Memory B cell (primary cell): ENCODE measurements at places on chromosomes 11 and 22.
A peak's percentile ranks its signal among the peaks of the same experiment; 100 is the strongest.

DNA sequence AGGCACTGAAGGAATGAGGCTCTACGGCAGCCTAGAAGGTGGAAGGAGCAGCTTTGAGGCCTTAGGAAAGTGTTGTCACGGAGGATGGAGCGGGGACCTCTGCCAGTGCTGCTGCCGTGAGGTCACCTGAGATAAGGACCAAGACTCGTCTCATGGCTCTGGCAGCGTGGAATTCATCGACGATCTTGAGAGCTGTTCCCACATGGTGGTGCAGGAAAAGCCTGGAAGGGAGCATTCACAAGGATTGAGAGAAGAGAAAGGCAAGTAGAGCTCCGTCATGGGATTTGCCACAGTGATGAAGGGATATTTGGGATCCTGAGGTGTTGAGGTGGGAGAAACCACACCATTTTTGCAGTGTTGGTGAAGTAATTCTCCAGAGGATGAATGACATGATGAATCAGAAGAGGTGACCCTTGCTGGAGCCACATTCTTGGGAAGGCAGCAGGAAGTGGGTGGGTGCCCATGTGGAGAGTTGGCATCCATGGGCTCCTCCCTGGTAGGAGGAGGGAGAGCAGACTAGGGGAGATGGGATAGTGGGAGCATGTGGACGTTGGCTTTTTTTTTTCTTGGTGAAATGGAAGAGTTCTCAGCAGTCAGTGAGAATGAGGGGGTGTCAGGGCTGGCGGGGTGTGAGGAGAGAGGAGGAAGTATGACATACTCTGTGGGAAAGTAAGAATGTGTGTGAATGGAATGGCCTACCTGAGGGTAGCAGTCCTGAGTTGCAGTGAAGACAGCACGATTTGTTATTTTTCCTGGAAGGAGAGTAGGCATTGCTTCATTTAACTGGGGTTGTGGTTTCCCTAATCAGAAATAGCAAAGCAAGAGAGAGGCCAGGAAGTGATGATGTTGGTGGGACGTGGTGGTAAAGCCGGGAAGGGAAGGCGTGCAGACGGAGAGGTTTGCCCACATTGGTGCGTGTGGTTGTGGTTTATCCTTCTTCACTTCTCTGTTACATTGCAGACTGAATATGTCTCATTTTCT is 11.1 kb downstream of the PPP6R3 start:
- DNase-seq = no peak

- no peak for DNase-seq
Observed at GRCh38 chr11:82980292-82980691, 78.8 kb downstream of the DDIAS start.

GRCh38 chr11:34507610-34508009 is 6.0 kb downstream of the ELF5 start:
- no peak for DNase-seq

DNA sequence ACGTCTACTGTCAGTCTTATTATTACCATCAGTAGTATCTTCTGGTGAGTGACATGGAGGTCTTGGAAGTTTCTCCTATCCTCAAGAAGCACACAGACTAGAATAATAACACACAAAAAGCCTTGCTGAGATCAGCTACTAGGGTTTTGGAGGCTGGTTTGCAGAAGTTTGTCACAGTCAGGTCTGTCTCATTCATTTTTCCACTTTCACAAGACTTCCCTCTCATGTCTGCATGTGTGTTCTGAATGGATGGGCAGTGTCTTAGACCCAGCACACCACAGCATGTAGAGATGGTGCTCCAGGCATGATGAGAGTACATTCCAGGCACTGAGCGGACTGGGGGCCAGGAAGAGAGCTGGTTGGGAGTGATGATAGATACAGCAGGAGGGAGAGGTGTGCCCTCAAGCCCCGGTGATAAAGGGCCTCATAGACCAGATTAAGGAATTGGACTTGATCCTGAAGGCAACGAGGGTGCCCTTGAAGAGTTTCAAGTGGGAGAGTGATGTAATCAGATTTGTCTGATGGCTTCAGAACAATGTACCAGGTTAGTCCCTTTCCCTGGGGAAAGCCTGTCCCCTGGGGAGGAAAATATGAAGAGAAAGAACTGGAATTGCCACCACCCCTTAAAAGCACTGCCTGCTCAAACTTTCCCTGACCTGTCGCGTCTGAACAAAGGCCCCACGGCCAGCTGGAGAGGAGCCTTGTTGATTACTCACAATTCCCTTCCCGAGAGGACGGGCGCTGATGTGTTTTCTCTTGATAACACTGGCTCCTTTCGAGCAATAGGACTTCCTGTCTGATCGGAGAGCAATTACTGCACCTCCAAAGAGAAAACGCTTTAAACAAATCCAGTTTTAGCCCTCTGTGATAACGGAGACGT is 45.1 kb upstream of the LMO2 start:
- DNase-seq = no peak

GRCh38 chr22:23178512-23179254 is 1.6 kb upstream of the BCR start:
- peak; percentile 63 for DNase-seq

DNA sequence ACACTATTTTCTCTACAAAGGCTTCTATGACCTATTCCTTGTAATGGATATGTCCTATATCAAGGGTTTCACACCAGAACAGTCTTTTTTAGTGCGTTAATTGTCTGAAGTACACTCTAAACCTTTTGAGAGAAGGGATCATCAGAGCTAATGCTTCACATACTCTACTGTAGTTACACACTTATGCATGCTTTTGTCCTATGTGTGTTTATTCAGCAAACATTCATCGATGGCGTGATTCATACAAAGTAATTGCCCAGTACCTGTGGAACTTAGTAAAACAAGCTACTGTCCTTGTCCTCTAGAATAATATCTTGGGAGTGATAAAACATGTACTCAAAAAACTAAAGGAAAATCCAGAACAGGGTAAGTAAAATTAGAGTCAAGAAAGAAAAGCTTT is 139.2 kb downstream of the GUCY1A2 start:
- DNase-seq = no peak
